HFFc6 (cell line): ENCODE measurements at places on chromosomes 13 and 19. TPM values are rescaled to one million over a fixed set of nuclear protein-coding genes. Genes with fewer than 3 reads are reported as not detected.

DNA sequence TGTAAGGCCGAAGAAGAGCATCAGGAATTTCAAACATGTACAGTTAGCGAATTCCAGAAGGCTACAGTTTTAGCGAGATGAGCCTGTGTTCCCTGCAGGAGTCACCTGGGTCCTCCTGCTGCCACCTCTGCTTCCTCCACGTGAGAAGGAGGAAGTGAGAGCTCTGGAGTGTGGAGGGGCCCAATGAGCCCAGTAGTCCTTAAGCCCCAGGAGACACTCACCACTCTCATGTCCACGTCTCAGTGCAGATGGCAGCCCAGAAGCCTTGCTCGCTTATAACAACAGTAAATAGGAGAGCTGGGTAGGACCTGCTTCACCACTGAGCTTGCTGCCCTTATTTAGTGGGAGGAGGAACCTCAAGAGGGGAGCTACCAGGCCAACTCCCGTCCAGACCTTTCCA, 44.3 kb downstream of the SERP2 start:
- DNase-seq, result no peak
- H3K4me1 ChIP-seq, result peaks cover 4% of the 10 kb centered on the region; the same call in 1 of the 2 replicates
- H3K36me3 ChIP-seq, result no peaks in the 10 kb centered on the region
- H3K4me3 ChIP-seq, result no peak overlapping the region
- H3K27ac ChIP-seq, result no peak overlapping the region

The ZNF77 gene
- total RNA-seq, result 1.7 to 2.5 TPM (median 2.1 TPM) in 3 replicates

The SHD gene
- not detected in 3 replicates for total RNA-seq

The ZNF835 gene
- not detected in 3 replicates for total RNA-seq

- DNase-seq, result peak; percentile 66
- H3K27me3 ChIP-seq, result no peaks in the 10 kb centered on the region
- H3K4me3 ChIP-seq, result peak overlapping the region; percentile 20; the same call in 1 of the 2 replicates
- peak overlapping the region; percentile 54 for H3K27ac ChIP-seq
- H3K36me3 ChIP-seq, result peaks cover 13% of the 10 kb centered on the region
- peaks cover 55% of the 10 kb centered on the region for H3K4me1 ChIP-seq
Measured at GRCh38 chr13:26300140-26300539, 46.2 kb downstream of the CDK8 start.
